ENCODE measurements at places on chromosomes 3 and 15.
A peak's percentile ranks its signal among the peaks of the same experiment; 100 is the strongest.

- DNase-seq, result no peak
Observed at GRCh38 chr3:68483041-68483440, 449.3 kb downstream of the TAFA4 start.

DNA sequence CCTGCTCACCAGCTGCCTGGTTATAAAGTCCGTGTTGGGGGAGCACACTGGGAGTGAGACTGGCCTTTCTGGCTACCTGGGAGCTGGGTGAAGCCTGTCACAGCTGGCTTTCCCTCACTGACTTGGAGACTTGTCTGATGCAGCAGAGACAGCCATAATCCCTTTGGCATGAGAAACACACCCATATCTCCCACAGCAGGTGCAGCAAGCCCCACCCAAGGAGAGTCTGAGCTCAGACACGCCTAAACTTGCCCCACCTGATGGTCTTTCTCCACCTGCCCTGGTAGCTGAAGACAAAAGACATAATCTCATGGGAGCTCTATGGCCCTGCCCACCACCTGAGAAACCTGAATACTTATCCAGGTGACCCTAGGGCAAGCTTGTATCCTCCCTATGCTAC is 54.8 kb downstream of the NMD3 start:
- no peak for DNase-seq

DNA sequence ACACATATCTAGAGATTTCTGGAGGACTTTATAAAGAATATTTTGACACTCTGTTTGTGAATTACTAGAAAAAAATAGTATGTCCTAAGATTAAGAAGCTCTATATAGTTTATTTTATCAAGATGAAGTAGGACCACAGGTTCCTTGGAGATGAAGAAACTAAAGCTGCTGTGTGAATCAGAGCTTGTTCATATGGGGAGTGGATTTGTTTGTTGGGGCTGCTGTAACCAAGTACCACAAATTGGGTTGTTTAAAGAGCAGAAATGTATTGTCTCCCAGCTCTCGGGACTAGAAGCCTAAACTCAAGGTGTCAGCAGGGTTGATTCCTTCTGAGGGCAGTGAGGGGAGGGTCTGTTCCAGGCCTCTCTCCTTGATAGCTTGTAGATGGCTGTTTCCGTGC is 270.6 kb upstream of the UMPS start:
- DNase-seq, result no peak

DNA sequence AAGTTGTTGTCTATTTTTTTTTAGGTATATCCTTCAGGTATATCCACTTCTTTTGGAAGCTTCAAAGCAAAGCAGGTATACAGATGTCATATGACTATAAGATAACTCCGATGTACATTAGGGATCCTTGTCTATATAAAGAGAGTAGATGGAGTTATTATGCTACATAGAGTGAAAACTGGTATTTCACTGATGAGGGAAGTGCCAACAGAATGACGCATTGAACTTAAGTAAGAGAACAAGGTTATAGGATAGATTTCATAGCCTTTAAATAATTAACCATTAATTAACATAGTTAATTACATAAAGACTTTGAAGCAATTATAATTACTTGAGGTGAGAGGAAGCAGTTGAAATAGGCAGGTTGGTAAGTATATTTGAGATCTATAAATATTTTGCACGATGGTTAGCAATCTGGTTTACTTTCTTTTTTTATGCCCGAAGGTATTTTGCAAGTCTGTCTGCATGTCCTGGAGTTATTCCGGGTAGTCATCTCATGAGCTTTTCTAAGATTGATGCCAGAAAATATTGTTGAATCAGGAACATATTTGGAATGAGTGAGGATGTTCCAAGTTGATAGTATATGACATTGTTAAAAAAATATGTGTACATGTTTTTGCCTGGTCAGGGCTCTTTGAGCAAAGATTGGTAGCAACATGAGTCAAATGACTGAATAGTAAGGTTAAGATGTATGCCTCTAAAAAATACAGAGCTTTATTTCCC is 299.5 kb upstream of the KCNMB2 start:
- no peak for DNase-seq

DNA sequence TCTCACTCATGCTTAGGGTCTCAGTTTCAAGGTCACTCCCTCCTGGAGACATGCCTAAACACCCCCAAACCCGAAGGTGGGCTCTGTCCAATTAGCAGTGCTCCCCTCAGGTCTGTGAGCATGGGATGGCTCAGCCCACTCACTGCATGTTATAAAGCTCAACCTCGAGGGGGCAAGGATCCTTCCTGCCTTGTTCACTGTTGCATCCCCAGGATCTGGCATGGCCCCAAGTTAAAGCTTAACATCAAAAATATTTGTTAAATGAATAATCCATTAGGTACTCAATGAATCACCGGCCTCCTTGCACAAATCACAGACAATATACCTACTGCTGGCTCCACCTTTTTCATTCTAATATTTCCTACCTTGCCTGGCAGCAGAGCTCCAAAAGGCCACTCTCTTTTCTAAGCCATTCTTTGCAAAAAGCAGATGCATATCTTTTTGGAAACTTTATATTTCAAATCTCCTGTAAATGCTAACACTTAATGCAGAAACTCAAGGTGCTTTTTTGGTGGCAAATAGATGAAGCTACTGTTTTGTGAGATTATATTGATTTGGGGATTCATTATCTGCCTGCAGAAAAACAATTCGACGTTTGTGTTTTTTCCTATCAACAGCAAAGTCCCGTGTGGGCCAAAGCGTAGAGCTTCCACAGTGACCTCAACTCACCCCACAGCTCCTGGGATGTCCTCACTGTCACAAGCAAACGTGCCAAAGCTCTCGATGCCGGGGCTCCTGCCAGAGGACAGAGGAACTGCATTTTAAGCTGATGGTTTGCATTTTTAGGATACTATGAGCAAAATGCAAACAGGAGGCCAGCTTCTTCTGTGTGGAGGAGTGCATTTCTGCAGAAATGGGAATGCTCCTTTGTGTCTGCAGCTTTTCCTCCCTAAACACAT is 35.4 kb downstream of the PCOLCE2 start:
- no peak for DNase-seq

DNA sequence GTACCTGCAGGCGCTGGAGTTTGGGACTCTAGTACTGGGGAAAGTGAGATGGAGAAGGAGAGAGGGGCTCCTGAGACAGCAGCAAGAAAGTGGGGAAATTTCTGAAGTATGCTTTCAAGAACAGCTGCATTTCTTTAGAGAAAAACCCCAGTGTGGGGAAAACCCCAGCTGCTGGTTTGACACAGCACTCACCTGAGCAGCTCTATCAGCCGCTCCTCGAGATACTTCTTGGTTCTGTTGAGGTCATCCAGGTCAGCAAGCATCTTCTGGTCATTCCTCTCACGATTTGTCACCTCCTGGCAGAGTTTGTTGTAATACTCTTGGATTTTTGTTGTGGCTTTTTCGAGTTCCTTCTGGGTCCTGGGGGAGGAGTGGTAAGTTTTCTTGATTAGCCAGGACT is 18.8 kb downstream of the CXCR6 start:
- peak; percentile 68 for DNase-seq

- DNase-seq, result no peak
Observed at GRCh38 chr3:190077395-190078045, 43.2 kb downstream of the P3H2 start.

Measured in activated effector memory CD4-positive, alpha-beta T cell treated with anti-CD3 and anti-CD28 coated beads, Interleukin-2, amount 50 U/mL, for 16 hours (primary cell).